ENCODE measurements at places on chromosomes 3 and 15.

DNA sequence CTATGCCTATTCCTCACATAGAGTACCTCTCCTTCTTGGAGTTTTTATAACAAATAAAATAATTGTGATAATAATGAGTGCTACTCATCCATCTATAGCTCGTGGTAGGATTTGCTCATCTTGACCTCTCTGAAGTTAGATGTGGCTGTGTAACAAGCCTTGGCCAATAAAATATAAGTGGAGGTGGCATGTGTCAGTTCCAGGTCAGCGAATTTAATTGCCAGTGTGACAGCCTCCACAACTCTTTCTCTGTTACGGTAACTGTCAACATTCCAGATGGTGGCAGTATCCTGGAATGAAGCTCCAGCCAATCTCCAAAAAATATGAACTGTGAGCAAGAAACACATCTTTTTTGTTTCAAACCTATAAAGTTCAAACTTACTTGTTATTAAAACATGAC, 13.8 kb downstream of the CLRN1 start:
- no peak for DNase-seq

DNA sequence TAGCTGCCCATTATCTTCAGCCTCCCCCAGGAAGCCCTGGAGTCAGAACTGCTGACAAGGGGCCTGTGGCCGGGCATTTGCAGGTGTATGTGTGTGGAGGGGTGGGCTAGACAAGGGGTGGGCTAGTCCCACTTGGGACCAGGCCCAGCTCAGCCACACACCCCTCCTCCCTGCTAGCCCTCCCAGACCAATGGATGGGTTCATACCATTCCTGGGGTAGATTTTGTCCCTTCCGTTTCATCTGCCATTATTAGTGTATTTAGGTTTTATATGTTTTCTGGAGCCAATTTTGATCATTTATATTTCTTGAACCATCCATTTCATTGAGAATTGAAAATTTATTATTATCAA, 42.2 kb downstream of the MRAS start:
- DNase-seq, result no peak

DNA sequence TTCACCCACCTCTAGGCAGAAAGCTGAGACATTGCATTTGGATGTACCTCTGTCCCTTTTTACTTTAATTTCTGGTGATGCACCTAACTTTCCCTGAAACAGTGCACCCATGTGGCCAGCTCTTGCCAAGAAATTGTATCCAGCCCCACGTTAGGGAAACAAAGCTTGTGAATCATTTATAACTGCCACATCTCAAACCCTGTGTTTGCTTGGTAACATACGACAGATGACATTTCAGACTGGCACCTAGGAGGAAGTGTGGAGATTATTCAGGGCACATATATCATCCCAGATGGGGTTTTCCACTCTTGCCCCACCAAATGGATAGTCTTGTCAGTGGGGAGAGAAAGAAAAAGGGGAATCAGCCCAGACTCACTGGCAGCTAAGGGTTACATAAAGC, 2.1 kb downstream of the CYB561D2 start:
- DNase-seq, result no peak

DNA sequence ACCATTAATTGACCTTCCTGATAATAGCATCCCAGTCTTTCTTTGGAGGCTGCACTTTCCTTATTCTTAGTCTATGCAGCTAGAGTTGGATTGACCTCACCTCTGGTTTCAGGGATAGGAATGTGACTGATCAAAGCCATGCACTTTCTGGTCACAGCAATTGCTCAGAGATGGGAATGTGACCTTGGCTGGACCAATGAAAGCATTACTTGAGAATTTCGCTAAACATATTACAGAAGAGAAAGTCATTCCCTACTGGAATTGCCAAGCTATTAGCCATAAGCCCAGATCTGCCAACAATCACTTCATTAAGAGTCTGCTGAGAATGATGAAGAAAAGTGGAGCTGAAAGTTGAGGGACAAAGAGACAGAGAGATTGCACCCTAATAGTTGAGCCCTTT, 32.7 kb downstream of the RTP1 start:
- DNase-seq, result no peak

DNA sequence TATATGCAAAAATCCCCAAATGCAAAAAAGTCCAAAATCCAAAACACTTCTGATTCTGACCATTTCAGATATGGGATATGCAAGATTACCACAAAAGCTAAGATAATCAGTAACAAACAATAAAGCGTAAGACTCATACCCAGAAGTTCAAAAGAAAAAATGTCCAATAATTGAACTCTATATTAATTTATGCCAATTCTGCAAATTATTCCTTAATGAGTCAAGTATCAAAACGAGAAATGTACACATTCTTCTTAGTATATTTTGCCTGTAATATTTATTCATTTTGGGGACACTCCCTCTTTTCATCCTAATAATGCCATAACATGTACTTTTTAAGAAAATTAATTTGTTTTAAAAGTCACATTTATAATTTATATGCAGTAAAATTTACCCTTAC, 37.1 kb downstream of the DENND6A start:
- DNase-seq, result no peak

DNA sequence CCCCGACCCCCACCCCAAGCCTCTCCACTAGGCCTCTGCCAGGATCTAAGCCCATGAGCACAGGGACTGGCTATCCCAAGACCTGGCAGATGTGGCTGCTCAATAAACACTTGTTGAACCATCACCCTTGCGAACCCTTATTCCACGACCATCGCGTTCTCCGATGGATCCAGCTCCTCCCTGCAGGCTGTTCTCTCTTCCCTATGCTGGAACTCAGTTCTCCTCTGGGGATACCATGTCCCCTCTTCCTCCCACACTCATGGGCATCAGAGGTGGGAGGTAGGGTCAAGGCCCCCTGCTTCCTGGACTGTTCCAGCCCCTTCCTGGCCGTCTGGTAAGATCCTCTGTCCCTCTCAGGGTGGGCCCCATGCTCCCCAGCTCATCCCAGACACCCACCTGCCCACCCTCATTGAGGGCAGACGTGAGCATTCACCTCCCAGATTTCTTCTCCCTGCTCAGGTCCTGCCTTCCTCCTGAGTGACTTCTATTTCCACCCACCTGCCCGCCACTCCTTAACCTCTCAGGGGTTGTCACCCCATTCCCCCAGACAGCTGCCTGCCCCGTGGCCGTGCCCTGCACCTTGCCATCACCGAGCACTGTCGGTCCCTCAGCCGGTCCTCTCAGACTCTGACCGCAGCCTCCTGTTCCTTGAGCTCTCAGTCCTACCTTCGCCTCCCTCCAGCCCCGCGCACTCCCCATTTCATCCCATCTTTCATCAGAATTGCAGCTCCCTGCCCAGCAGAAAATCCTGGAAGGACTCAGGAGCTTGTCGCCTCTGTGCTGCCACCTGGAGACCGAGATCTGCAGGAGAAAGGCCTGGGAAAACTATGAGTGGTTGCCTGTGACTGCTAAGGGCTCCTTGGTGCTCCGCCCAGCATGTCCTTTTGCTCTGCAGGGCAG, 42.0 kb downstream of the PML start:
- DNase-seq, result no peak

GRCh38 chr15:80105595-80105994, 46.1 kb downstream of the ZFAND6 start:
- no peak for DNase-seq

GRCh38 chr15:44426975-44427755, at the start of gene CTDSPL2:
TSS of gene CTDSPL2 (plus strand) at chr15:44427629. CDS start at chr15:44459015, 31,386 bp downstream.
- peak; percentile 89 for DNase-seq

DNA sequence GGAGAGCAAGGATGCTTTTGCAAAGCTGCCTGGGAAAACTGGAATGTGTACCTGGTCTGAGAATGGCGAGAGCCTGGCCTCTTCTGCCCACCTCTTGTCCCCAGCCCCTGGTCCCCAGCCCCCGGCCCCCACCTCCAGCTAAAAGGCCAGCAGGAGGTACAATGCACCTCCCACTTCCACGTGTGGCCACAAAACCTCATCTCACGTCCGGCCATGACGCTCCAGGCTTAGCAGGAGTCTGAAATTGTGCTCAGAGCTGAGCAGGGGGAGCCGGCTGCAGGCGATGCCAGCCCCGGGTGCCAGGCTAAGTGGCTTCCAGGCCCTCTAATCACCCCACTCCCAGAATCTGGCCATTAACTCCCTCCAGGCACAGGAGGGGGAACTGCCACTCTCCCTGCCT, 83.1 kb upstream of the PRR20G start:
- DNase-seq, result no peak

- peak; percentile 66 for DNase-seq
Observed at GRCh38 chr15:78131295-78132061, at the start of gene CIB2. TSS of gene CIB2 (minus strand) at chr15:78131445. CDS start at chr15:78131215, 230 bp downstream.

DNA sequence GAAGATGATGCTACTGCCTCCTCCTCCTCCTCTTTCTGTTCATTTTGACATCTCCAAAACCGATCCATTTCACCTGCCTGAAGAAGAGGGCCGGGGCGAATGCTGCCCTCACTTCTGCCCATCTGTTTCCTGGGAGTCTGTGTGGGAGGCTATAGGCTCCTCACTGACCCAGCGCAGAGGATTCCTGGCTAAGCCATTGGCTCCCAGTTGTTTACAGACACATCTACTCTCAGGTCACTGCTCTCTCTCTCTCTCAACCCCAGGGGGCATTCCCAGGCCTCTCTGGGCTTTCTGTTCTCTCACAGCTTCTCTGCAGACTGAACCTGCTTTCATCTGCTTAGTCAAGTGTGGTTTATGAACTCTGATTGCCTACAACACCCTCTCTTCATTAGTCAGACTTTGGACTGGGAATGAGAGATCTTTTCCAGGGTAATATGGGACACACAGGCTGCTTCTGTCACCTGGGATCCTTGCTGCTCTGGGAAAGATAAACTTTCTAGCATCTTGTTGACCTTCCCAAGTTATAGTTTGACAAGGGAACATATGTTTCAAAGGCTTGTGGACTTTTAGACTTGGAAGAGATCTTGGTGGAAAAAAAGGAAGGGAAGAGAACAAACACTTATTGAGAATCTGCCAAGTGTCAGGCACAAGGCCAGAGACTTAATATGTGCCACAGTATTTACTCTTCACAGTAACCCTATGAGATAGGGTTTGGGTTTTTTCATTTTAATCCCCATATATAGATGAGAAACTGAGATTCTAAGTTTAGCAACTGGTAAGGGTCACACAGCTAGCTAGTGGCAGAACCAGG, 30.2 kb upstream of the USP3 start:
- DNase-seq, result no peak

- DNase-seq, result no peak
Observed at GRCh38 chr3:153273767-153274435, 111.9 kb downstream of the RAP2B start.

DNA sequence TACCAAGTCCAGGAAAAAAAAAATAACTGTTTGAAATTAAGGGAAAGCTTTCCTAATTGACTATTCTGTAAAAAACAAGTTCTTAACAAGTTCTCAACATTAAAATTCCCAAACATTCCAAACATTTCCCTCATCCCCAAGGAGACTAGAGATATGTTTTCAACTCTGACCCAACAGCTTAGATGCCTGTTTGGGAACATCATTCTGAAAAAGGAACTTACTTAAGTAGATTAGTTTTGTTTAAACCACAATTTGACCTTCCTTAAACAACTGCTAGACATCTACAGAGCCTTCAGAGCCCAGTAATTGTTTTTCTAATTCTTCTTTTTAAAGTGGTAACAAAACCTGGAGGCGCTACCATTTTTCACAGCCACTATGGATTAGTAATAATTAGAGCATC, 12.8 kb downstream of the UBR1 start:
- no peak for DNase-seq

- no peak for DNase-seq
Observed at GRCh38 chr15:58095415-58095814, 29.9 kb upstream of the ALDH1A2 start.

DNA sequence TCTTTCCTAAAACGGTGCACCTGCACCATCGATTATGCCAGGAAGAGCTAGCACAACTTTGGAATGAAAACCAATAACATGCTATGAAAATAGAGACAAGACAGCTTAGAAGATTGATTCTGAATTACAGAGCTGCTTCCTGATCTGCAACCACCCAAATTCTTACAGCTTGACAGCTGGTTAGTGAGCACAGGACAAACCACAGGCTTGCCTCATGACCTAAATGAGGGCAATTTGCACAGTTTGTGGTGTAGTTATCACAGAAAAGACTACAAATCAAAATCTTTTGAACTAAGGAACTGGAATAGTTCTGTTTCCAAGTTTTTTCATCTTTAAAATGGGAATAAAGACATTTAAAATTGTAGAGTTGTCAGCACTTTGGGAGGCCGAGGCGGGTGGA, 533.5 kb downstream of the NAALADL2 start:
- DNase-seq, result no peak

GRCh38 chr15:86231864-86232721, 152.4 kb downstream of the AGBL1 start:
- DNase-seq, result no peak

- DNase-seq, result no peak
Observed at GRCh38 chr3:3366386-3366785, 186.9 kb upstream of the CRBN start.

DNA sequence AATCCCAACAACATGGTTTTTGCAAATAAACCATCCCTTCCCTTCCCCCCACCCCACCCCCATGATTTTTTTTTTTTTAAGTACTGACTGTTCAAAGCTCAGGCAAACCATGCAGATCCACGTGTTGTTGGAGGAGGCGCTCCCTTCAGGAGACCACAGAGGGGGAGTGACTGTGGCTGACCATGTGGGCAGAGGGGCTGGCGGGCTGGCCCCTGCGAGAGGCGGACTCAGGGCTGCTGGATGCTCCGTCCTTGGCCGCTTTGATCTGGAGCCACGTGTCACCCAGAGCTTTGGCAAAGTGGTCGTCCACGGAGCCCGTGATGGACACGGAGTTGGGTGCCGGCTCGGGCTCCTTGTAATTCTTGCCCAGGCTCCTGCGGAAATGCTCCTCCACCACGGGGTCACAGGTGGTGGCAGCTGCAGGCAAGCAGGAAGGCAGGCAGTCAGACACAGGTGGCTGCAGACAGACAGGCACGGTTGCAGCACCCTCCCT, 85.3 kb downstream of the VGLL4 start:
- no peak for DNase-seq

- DNase-seq, result no peak
Observed at GRCh38 chr3:129180461-129180860, 3.2 kb downstream of the CNBP start.

- no peak for DNase-seq
Observed at GRCh38 chr3:11818033-11818432, 28.7 kb downstream of the TAMM41 start.

GRCh38 chr3:4703054-4703480, 209.9 kb downstream of the ITPR1 start:
- DNase-seq, result no peak

DNA sequence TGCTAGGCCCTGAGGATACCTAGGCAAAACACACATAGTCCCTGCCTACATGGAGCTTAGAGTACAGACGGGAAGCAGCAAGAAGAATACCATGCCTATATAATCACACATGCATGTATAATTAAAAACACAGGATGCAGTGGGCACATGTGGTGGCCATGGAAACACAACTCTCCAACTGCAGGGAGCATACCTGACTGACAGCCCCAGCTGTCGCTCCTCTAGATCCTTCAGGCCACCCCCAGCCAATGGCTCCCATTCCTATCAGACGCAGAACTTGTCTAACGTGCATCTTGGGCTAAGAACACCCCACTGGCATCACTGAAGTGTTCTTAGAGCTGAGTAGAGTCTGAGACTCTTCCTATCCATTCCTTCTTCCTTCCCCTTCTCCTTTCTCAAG, 125.5 kb upstream of the FRMD4B start:
- no peak for DNase-seq

GRCh38 chr15:55422089-55422488, 13.8 kb downstream of the PIERCE2 start:
- DNase-seq, result no peak

GRCh38 chr15:31222773-31223341, 103.8 kb upstream of the KLF13 start:
- no peak for DNase-seq
